ENCODE measurements at places on chromosomes 12 and 14.

- no peak for DNase-seq
Observed at GRCh38 chr12:67909091-67909531, 80.1 kb upstream of the IFNG-AS1 start.

DNA sequence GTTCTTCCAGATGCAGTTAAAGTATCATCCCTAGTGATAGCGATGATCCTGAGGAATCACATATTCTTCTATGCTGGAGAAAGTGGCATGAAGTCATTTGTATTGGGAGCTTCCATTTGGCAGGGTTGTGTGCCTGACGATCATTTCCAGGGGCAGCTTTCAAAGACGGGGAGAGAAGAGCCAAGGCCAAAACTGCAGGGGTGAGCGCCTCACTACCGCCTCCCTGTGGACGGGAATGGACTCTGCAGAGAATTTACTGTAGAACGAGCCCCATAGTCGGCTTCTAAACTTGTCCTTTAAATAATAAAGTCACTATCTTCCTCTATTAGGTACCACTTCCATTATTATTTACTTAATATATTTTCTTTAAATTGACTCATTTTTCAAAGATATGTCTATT is 555.9 kb upstream of the TMEM132C start:
- no peak for DNase-seq

DNA sequence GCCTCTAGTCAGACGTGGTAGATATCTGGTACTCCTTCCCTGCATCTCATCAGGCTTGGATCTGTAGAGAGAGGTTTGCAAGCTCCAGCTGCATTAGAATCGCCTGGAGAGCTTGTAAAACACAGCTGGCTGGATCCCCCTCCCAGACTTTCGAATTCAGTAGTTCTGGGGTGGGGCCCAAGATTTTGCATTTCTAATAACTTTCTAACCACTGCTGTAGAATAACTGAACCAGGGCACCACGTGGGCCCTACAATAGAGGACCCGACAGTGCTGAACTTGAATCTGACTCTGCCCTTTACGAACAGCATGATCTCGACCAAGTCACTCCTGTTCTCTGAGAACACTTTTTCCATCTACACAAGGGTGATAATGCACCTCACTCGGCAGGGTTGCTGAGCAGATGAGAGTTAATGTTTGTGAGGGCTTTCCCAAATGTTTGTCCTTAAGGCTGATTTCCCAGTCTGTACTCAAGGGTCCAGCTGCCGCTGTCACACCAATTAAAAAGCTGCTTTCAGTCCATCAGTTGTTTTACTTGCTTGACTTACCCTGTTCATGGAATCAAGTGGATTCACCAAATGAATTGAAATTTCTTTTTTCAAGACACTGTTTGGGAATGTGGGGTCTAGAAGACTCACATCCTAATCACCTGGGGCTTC is 86.6 kb upstream of the SLC24A4 start:
- DNase-seq = no peak

DNA sequence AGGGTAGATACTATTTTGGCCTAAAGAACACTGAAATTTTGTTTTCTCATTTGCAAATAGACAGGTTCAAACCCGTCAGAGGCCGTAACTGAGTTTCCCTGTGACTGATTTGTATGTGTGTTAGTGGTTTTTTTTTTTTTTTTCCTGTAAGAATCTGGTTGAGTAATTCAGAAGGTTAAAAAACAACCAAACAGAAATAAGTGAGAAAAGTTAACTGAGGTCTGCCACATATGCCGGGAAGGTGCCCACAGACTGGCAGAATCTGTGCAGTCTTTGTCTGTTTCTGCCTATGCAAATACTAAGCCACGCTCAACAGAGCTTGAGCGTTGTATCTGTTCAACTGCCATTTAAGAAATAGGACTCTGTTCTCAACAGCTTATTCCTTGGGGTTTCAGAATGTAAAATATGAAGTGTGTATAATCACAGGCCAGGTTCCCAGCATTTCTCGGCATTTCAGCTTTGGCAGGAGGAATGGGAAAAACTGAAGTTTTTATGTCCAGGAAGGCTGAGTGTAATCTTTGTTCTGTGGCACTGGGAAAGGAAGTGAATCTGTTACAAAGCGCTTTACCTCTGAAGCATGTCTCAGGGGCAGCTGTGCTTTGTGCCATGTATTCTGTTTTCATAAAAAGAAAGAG is 181.9 kb downstream of the PRKCH start:
- peak; percentile 35 for DNase-seq

- DNase-seq = no peak
Observed at GRCh38 chr14:85539510-85539909, 9.6 kb downstream of the FLRT2 start.

DNA sequence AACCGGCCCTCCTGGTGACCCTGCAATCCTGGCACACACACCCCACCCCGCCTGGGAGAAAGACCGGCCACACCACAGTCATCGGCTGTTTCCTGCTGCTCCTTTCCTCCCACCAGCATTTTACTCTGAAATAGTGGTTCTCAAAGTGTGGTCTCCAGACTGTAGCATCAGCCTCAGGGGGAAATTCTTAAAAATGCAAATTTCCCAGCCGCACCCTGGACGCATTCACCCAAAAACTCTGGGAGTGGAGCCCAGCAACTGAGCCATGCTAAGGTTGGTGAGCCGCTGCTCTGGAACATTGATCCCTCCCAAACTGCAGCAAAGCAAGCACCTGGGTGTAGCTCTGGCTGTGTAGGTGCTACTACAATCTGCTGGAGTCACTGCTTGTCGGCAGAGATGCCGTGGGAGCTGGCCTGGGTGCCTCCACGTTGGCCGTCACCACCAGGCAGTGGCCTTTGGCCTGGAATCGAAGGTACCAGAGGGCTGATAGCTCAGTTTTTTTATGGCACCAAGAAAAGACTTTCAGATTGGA is 38.4 kb upstream of the BCL2L14 start:
- DNase-seq = no peak

GRCh38 chr12:79378496-79378895 is 312.3 kb downstream of the PAWR start:
- no peak for DNase-seq

GRCh38 chr12:104083769-104084475 is 19.6 kb downstream of the HCFC2 start:
- DNase-seq = peak; percentile 21

- DNase-seq = no peak
Observed at GRCh38 chr14:61003571-61003970, 22.5 kb downstream of the SLC38A6 start.

GRCh38 chr12:101671833-101672232 is 25.6 kb upstream of the CHPT1 start:
- DNase-seq = no peak

GRCh38 chr12:12443431-12443878 is 86.6 kb downstream of the BORCS5 start:
- DNase-seq = no peak

Measured in activated T-cell treated with anti-CD3 and anti-CD28 coated beads for 24 hours (primary cell).